ENCODE measurements at places on chromosomes 2 and 18. TPM values are rescaled to one million over a fixed set of nuclear protein-coding genes. Genes with fewer than 3 reads are reported as not detected.

Gene SPDYA
- total RNA-seq, result 0.24 TPM

Gene OSR1
- total RNA-seq, result 2.0 TPM

Gene AGXT
- 0.30 TPM for total RNA-seq

Gene KCNJ13
- not detected for total RNA-seq

Gene ALLC
- total RNA-seq, result not detected

GRCh38 chr2:20027260-20027677, 14.8 kb upstream of the MATN3 start:
- H3K27me3 ChIP-seq, result no peaks in the 10 kb centered on the region
- peaks cover 34% of the 10 kb centered on the region for H3K36me3 ChIP-seq
- no peak overlapping the region for H3K27ac ChIP-seq
- DNase-seq, result no peak

DNA sequence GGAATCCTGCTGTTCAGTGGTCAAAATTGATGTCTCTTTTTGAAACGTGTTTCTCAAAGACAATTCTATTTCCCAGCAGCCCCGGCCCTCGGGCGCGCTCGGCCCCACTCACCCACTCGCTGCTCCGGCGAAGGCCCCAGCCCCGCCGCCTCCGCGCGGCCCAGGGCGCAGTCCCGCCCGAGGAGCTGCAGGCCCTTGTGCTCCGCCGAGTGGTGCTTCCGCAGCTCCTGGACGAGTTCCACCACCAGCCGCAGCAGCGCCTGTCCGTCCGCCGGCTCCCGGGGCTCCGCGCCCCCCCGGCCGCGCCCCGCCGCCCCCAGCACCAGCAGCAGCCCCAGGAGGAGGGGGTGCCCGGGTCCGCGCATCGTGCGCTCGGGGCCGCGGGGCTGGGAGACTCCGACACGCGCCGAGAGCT, 413 bp downstream of the ALKAL2 start:
- peaks cover 9% of the 10 kb centered on the region for H3K4me1 ChIP-seq
- peak; percentile 22 for DNase-seq
- peaks cover 4% of the 10 kb centered on the region for H3K36me3 ChIP-seq
- H3K27ac ChIP-seq, result no peak overlapping the region
- peaks cover 44% of the 10 kb centered on the region for H3K27me3 ChIP-seq

- peak overlapping the region; percentile 66 for H3K4me3 ChIP-seq
- DNase-seq, result no peak
- H3K27ac ChIP-seq, result peak overlapping the region; percentile 89
- peaks cover 76% of the 10 kb centered on the region for H3K4me1 ChIP-seq
- no peaks in the 10 kb centered on the region for H3K27me3 ChIP-seq
Measured at GRCh38 chr2:217856159-217856558, 146.6 kb downstream of the TNS1 start.

GRCh38 chr2:12325806-12326205, 390.9 kb upstream of the TRIB2 start:
- H3K4me3 ChIP-seq, result no peak overlapping the region
- no peak for DNase-seq
- H3K4me1 ChIP-seq, result no peaks in the 10 kb centered on the region
- no peaks in the 10 kb centered on the region for H3K36me3 ChIP-seq

- peaks cover 11% of the 10 kb centered on the region for H3K4me1 ChIP-seq
- no peaks in the 10 kb centered on the region for H3K36me3 ChIP-seq
Measured at GRCh38 chr2:62147610-62148301, 48.2 kb upstream of the B3GNT2 start.

DNA sequence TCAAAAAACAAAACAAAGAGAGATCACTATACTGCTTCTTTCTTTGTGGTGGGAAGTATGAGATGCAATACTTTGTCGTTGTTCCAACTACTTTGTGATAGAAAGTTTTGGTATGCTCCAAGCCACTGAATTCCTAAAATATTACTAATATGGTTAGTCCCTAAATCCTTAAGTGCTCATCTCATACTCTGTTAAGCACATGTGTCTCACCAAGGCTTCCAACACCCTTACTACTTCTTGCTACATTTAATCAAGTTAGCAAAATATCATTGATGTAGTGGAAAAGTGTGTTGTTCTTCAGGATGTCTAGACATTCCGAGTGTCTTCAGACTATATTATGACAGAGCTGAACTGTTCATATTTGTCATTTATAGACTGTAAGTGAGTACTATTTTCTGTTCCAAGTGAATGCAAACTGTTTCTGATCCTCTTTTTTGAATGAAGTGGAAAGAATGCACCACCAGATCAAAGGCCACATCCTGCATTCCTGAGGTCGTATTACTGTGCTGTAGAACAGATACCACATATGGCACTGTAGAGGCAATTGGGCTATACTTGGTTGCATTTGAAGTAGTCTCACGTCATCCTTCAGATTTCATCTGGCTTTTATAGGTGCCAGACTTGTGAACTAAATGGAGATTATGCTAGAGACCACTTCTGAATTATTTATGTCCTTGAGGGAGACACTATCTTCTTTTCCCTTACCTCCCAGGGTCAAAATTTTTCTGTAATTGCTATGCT, 298.4 kb upstream of the ZNF521 start:
- H3K4me3 ChIP-seq, result no peak overlapping the region
- no peaks in the 10 kb centered on the region for H3K27me3 ChIP-seq
- no peaks in the 10 kb centered on the region for H3K4me1 ChIP-seq
- DNase-seq, result no peak

DNA sequence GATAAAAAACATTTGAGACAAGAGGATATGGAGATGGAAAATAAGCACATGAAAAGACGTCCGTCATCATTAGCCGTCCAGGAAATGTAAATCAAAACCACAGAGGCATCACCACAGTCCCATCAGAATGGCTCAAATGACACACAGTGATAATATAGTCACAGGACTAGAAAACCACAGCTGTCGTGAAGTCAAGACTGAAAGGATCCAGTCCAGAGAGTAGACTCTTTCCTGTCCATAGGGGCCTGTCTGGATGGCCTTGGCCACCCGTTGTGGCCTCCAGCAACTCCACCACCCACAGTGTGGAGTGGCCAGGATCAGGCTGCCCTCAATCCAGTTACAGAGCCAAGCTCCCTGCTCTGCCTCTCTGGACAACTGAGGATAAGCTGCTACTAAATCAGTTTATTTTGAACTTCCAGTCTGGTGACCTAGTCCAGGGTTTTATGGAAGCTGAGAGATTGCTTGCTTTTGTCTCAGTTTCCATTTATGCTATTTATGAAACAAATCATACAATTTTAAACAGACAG, 60.4 kb downstream of the RHOB start:
- H3K36me3 ChIP-seq, result no peaks in the 10 kb centered on the region
- DNase-seq, result no peak
- H3K4me3 ChIP-seq, result no peak overlapping the region
- no peaks in the 10 kb centered on the region for H3K27me3 ChIP-seq
- peak overlapping the region; percentile 47 for H3K27ac ChIP-seq

- no peak overlapping the region for H3K4me3 ChIP-seq
- DNase-seq, result peak; percentile 22
Measured at GRCh38 chr2:5561006-5561405, 131.2 kb upstream of the SOX11 start.

DNA sequence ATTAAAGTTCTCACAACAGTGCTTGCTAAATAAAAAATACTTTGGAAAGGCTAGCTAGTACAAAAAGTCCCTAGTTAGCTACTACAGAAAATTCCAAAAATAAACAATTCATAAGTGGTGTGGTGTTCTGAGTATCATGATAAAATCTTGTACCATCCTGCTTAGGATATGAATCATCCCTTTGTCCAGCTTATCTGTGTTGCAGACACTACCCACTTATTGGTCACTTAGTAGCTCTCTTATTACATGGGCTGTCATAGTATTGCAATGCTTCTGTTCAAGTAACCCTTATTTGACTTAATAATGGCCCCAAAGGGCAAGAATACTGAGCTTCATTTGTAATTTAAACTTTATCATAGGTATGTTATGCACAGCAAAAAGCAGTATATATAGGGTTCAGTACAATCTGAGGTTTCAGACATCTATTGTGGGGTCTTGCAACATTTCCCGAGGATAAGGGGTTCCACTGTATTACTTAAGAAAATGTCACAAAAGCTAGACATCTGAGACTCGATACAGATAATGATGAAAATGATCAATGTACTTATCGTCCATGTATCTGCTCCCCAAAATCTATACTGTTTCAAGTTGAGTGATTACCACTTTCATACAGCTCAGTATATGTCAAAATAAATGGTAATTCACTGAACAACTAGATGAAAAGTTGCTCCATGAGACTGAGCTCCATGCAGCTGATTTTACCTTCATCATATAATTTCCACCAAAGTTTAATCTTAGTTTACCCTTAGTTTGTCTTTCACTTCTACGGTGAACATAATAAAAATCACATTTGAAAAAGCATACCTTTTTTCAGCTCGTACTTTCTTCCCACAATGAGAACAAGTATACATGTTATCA, 93.8 kb downstream of the C2orf74 start:
- no peak overlapping the region for H3K4me3 ChIP-seq
- H3K27me3 ChIP-seq, result no peaks in the 10 kb centered on the region
- H3K36me3 ChIP-seq, result peaks cover 2% of the 10 kb centered on the region
- no peak overlapping the region for H3K27ac ChIP-seq
- H3K4me1 ChIP-seq, result no peaks in the 10 kb centered on the region
- DNase-seq, result no peak

DNA sequence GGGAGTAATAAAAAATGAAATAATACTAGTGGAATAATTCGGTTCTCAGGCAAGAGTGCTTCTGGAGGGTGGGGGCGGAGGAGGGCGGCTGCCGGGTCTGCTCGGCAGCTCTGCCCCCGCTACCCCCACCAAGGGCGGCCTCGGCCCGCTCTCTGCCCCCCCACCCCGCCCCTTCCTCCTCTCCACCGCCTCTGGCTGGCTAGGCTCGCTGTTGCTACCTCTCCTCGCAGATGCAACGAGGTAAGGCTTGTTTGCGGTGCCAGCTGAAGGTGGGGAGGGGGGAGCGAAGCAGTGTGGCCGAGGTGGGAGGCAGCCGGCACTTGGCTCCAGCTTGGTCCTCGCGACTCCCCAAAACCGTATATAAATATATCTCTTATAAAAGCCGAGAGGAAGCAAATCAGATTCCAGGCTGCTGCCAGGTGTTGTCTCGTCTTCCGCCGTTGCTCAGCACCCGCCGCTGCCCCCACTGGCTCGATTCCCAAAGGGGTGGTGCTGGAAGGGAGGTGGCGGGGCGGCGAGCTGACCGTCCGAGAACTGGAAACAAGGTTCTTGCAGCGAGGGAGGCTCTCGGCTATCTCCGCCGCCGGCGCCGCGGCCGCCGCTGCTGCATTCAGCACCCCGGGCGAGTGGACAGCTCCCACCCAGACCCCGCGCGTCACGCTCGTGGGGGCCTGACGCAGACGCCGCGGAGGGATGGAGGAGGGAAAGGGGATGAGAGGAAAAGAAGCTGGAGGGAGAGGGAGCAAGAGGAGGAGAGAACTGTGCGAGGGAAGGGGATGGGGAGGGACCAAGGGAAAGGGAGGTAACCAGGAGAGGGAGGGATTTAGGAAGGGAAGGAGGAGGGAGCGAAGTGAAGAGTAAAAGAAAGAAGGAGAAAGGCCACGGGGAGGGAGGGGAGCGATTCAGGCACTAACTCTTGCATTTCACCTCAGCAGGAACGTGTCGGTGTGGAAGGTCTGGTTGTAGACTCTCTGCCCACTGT, at the start of gene MARCHF4:
Gene MARCHF4, minus strand, starts transcription at position 763 of the 982 bp plus-strand sequence. CDS start 2,223 bp downstream, outside the sequence.
- H3K36me3 ChIP-seq, result no peaks in the 10 kb centered on the region
- H3K27ac ChIP-seq, result no peak within 1 kb of the TSS
- peak within 1 kb of the TSS; percentile 32 for H3K4me3 ChIP-seq
- no peaks in the 10 kb centered on the region for H3K4me1 ChIP-seq

DNA sequence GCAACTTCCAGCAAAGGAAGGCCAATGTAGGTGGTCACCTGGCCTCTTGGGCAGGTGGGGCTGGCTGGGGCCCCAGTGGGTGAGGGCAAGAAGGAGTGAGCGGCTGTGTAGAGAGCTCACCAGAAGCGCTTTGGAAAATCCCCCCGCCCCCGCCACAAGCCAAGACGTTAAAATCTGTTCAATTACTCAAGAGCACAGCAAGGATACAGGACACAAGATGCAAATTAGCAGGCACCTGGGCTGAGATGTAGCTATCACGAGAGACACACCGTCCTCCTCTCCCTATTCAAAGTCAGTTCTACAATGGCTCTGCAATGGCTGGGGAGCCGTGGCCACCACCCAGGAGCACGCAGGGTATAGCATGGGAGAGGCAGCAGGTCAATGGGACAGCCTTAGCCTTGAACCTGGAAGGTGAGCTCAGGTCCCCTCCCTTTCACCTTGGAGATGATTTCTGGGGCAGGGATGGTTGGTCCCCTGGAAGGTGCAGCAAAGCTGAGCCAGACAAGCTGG, 38.5 kb upstream of the GPR17 start:
- H3K4me1 ChIP-seq, result no peaks in the 10 kb centered on the region
- no peaks in the 10 kb centered on the region for H3K36me3 ChIP-seq
- H3K27ac ChIP-seq, result no peak overlapping the region
- no peak for DNase-seq
- no peak overlapping the region for H3K4me3 ChIP-seq

GRCh38 chr18:9659499-9660375, 45.4 kb upstream of the PPP4R1 start:
- H3K27me3 ChIP-seq, result no peaks in the 10 kb centered on the region
- no peaks in the 10 kb centered on the region for H3K4me1 ChIP-seq
- no peak overlapping the region for H3K4me3 ChIP-seq
- DNase-seq, result no peak

DNA sequence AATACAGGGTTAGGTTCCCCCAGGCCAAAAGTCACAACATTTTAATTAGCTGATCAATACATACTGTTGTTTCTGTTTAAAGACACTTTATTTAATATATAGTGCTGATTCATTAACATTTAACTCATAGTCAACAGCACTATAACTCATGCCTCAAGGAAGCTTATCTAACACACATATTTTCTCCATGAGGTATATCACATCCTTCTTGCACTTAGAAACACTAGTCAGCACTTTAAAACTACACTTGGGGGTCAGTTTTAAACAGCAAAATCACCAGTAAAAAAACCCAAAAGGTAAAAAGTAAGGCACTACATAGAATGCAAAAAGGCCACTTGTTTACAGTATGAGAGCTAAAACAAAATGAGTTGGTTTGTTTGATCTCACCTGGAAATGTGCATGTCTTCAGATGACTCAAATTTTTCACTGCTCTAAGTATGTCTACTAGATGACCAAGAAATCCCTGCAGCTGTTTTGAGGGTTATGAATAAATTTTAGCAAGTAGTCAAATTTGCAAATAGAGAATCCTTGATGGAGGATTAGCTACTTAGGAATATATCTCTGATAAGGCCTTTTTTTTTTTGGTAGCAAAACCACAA, 54.1 kb upstream of the EPB41L5 start:
- H3K4me1 ChIP-seq, result no peaks in the 10 kb centered on the region
- H3K36me3 ChIP-seq, result no peaks in the 10 kb centered on the region
- DNase-seq, result no peak
- no peak overlapping the region for H3K4me3 ChIP-seq
- H3K27me3 ChIP-seq, result no peaks in the 10 kb centered on the region
